ENCODE measurements at places on chromosomes 11 and 22.

DNA sequence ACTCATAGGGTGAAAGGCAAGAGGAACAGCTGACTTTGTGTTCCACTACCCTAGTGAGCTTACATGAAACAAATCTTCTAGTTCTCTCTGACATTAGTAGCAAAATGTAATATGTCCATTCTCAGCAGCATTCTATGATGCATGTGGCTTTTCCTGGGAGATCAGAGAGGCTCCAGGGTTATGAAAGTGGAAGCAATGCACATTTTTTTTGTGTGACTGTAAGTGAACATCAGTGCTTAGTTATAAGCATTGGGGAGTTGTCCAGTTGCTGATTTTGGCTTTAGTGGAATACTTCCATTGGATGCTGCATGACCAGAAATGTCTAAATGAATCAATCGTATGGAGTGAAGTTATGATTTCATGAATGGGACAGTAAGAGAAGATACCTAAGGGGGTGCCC is 255.9 kb downstream of the FAT3 start:
- DNase-seq, result no peak

DNA sequence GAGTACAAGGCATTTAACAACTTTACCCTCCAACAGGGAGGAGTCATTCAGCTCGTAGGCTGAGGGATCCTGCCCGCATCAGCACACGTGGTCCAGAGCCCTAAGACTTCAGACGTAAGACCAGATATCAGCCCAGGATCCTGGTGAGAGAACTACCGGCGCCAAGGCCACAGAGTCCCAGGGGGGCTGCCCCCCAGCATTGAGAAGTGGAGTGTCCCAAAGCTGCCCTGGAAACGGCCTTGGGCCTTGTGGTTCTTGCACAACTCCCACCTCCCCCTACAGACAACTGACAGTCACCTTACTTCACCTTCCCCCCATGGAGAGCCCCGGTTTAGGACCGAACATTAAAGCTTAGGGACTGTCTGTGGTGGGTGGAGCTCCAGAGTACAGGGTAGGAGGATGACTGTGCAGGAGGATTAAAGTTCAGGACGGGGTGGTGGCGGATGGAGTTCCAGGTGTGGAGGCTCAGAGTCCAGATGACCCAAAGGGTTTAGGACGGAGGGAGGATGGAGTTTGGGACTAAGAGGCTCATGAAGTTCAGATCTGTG is 1.0 kb downstream of the C11orf91 start:
- no peak for DNase-seq

DNA sequence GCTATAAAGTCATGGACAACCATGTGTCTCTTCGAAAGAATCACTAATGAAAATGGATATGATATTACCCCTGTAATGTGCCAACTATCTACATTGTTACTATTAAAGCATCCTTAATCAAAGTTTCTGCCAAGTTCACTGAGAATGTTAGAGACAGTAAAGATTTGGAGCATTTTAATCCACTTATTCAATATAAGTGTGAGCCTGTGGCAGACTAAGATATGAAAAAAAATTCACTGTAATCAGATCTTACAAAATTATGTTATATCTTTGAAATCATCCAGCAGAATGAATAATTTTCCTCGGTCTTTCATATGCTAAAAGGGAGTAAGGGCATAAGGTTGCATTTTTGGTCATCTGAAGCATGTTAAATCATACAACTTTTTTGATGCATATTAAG is 49.9 kb downstream of the MAML2 start:
- DNase-seq, result no peak

DNA sequence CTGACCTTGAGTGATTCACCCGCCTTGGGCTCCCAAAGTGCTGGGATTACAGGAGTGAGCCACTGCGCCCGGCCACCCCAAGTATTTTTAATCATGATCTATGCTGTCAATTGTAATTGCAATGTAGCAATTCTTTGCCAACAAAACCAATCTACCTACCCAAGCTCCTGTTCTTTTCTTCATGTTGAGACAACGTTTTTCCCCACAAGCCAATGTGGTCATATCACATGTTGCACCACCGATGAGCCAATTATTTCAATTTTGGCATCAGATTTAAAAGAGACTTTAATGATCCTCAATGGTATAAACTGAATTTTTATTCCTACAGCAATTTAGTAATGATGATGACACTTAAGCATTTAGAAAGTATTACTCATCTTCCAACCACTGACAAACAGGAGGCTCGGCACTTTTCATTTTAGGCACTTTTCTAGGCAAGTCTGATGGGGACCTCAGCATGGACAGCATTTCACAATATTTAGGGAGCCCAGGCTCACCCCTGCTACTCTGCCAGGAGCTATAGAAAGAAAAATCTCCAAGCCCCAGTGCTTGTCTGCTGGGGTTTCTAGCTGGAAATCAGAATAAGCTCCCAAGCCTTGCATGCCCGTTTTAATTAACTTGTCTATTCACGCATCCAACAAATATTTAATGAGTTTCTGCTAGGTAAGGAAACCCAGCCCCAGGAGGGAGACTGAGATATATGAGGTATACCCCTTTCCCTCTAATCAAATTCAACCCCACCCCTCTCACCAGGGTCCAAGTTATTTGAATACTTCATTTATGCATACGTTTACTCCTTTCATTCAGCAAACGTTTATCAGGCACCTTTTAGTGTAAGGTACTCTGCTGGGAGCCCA is 291.4 kb downstream of the ST3GAL4 start:
- no peak for DNase-seq

DNA sequence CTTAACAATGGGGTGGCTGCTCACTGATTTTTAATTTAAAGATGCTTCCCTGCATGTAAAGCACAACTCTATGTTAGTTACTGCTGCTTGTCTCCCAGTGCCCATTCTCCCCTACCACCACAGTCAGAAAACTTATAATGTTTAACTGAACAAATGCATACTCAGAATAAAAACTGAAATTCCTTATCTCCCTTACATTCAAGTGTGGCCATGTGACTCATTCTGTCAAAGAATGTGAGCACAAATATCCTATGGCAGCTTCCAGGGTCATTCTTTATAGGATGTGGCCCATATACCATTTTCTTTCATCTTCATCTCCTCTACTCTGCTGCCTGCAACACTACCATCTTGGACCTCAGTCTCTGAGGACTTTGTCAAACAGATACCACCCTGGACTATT is 374.8 kb downstream of the DYNC2H1 start:
- no peak for DNase-seq

GRCh38 chr11:10108915-10109680 is 184.9 kb downstream of the SBF2 start:
- DNase-seq, result no peak

DNA sequence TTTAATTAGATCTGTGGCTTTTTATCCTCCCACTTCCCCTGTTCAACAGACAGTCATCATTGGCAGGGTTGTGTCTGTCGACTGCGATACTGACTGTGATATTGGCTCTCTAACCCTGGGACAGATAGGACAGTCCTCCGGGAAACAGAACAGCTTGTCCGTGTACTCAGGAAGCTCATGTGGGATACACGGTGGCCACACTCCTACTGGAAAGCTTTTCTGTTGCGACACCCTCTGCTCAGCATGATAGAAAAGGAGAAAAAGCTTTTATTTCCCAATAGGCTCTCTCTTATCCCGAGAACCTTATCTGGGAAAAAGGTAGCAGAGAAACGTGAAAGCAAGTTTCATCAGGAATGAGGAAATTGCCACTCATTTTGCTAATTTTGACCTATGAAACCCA is 60.4 kb upstream of the HSPA8 start:
- no peak for DNase-seq

- no peak for DNase-seq
These were observed 13.2 kb upstream of the OR56A3 start for GRCh38 chr11:5928811-5929210.

GRCh38 chr11:9092853-9093778 is 1.7 kb upstream of the SCUBE2 start:
- DNase-seq, result no peak

GRCh38 chr11:130536106-130537040 is 87.9 kb downstream of the ADAMTS15 start:
- DNase-seq, result no peak

Measured in natural killer cell treated with Interleukin-12 subunit alpha and Interleukin-12 subunit beta and Interleukin-15 and Interleukin-18, amount 100 ng/mL, for 72 hours (primary cell).